ENCODE measurements at places on chromosomes 7 and 10.

DNA sequence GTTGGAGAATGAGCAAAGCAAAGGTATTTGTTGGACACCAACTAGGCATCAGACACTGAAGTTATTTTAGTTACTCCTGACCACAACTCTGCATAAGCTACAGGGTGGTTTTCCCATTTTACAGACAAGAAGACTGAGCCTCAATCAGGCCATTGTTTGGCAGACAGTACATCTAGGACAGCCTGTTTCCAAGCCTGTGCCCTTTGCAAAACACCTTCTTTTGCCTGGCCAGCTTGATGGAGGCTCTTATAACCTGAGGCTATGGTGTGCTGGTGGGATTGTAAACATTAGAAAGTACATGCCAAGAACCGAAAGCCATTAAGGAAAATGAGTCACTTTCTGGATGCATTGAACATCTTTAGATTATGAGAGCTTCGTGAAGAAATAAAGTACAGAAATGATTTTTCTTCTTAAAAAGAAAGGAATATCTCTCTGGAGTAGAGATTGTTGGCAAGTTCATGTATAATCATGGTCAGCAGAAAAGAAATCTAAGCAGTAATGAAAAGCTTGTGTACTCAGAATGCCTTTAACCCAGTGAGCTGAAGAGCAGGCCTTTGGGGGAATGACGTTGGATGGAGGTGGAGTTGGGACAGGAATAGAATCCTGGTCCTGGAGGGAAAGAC is 140.6 kb downstream of the KIAA1217 start:
- no peak for DNase-seq

- no peak for DNase-seq
Observed at GRCh38 chr7:118214833-118215182, 9.7 kb upstream of the ANKRD7 start.

- DNase-seq: no peak
Observed at GRCh38 chr10:88467835-88468485, 115.2 kb downstream of the RNLS start.

DNA sequence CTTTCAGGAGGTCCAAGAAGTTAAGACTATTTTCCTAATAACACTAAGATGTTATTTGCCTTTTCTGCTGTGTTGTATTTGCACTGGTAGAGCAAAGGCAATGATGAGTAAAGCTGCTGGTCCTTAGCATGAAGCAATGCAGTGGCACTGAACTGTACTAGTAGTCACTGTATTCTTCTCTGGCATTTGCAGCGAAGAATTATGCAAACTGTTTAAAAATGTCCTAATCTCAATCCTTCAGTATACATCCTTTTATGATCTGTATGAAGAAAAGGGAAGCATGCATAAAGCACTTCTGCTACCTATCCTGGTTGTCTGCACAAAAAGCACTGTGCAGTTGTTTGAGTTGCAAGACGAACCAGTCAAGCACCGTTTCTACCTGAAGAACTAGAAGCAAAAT is 20.4 kb downstream of the IGF2BP3 start:
- no peak for DNase-seq

GRCh38 chr7:142884286-142884640 is 1.3 kb downstream of the TRPV6 start:
- DNase-seq: no peak

DNA sequence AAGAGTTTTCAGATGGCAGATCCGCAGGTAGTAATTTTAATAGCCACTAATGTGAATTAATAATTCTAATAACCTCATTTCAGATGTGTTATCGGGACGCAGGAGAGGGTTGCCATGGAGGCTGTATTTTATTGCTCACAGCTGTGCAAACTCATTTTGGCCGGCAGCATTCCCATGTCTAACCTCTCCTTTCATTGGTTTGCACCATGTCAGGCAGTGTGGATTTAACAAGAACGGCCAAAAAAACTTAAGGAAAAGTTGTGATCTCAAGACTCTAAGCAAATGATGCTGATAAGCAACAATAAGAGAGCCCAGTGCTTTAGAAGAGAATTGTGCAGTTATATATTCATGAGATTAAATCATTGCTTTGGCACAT is 88.7 kb upstream of the NRP1 start:
- DNase-seq: no peak

GRCh38 chr10:17578603-17579002 is 38.6 kb downstream of the HACD1 start:
- no peak for DNase-seq

DNA sequence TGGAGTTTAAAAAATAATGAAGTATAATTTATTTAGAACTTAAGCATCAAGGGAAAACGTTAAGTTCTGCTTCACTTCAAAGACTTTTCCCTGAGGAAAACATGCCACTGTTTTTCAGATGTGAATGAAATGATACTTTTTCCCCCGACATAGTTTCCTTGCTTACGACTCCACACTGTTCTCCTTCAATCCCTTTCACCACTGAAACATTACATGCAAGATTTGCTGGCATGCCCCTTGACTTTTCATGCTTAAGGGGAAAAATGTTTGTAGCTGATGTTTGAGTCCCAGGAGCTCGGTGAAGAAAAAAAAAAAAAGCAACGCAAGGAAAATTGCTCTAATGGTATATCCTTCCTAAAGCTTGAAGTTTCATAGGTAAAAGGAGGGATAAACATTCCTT is 10.0 kb downstream of the GLI3 start:
- DNase-seq: no peak

DNA sequence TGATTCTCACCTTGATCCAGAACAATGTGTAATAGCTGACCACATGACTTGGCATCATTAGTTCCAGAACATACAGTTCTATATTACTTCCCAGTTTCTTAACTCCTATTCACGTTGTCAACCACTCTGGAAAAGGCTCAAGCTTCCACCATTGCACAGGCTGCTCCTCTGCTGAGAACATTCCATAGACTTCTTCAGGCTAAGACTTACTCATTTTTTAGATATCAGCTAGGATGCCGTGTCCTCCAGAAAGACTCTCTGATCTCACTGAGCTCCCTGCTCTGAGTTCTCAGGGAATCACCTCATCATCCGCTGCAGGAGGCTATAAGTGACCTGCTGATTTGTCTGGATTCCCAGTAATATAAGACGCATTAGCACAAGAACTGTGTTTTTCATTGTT is 73.1 kb downstream of the HTR7 start:
- DNase-seq: no peak

DNA sequence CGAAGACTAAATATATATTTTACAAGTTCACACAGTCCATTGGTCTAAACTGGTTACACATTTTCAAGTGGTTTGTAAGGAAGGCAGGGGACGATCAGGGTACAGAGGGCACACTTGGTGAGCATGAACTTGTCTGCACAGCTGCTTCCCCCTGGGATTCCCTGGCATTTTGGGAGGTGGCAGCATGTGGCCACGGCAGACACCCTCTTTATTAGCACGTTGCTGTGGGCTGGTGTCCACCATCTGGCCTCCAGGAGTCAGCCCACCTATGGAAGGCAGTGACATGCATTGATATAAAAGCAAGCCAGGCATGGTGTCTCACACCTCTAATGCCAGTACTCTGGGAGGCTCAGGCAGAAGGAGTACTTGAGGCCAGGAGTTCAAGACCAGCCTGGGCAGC is 350.2 kb downstream of the TYW1 start:
- no peak for DNase-seq

GRCh38 chr10:114879093-114879492 is 57.5 kb downstream of the FHIP2A start:
- DNase-seq: no peak

Data from activated naive CD4-positive, alpha-beta T cell (primary cell).